Right atrium auricular region (tissue), 2 donors: ENCODE measurements at places on chromosomes 3 and 15. TPM values are rescaled to one million over a fixed set of nuclear protein-coding genes. Genes with fewer than 3 reads are reported as not detected.

Gene FANCD2OS
- total RNA-seq = not detected

Gene ACAA1
- total RNA-seq = 74.0 TPM

Gene ST8SIA2
- total RNA-seq = 0.37 TPM

Gene KIF15
- 0.63 TPM for total RNA-seq

Gene CIDEC
- 17.1 TPM for total RNA-seq

Gene ETFA
- total RNA-seq = 186 TPM

Gene POC1A
- total RNA-seq = 0.47 TPM

Gene OSBPL10
- total RNA-seq = 4.2 TPM

Gene IL17RE
- total RNA-seq = 0.89 TPM

Gene MCF2L2
- total RNA-seq = not detected

Gene ADGRG7
- not detected for total RNA-seq

DNA sequence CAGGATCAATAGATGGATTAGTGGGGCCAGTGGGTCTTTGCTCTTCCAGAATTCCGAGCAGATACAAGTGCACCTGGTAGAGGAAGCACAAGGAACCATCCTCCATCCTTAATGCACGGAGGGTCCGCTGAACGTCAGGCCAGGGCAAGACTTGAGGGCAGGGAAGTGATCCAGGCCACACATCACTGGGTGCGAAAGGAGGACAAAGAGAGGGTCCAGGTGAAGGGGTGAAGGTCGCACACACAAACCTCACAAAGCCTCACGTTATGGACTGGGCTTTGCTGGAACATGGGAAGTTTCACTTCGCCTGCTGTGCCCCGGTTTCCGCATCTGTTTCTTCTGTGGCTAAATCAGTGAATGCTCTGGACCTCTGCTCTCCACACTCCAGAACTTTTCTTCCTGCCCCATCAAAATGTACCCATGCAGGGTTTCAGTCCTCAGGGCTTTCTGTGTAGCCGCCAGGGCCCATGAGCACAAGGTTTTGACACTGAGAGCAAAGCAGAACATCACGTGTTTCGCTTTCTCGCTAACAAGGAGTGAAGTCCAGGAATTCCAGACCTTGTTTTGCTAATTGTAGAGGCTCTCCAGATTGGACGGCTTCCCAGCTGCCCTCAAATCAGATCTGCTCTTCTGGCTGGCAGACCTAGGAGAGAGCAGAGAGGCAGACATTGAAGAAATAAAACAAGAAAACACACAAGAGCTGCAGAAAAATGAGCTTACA is 56.3 kb downstream of the KLF15 start:
- DNase-seq = no peak

DNA sequence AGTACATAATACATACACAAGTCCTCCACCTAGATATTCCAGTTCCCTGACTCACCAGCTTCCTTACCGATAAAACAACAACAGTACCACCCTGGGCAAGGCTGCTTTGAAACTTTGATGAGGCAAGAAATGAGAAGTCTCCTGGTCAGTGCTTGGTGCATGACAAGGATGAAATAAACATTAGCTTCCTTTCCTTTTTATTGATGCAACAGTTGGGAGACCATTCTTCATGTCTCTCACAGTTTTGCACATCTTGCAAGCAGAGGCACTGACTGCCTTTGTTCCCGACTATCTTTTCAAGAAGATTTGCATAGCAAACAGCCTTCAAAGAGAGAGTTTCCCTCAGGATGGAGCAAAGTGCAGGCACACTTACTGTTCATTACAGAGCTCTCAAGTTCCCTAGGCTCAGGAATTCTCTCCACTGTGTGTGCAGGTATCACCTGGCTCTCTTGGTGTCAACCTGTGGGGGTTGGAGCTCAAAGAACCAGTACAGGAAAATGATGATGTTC is 65.2 kb downstream of the MYLK start:
- DNase-seq = no peak

DNA sequence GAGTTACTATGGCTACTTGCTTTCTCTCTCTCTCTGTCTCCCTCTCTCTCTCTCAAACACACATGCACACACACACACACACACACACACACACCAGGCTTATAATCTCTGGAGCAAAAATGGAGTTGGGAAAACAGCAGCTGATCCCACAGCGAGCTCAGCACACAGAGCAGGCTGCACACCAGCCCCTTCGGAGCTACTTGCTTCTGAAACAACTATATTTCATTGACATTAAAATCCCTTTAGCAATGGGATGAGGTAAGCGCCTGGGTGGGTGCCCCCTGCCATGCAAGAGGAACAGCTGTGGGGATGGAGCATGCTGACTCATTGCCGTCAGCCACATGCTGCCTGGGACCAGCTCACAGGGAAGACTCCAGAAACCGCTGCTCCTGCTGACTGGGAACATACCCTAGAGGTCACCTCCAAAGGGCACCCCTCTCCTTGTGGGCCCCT is 45.7 kb downstream of the B3GNT5 start:
- peak; percentile 83 for DNase-seq

- DNase-seq = no peak
Observed at GRCh38 chr15:65184305-65184867, 756 bp downstream of the CLPX start.

GRCh38 chr3:64343689-64344430 is 118.6 kb upstream of the PRICKLE2 start:
- no peak for DNase-seq

DNA sequence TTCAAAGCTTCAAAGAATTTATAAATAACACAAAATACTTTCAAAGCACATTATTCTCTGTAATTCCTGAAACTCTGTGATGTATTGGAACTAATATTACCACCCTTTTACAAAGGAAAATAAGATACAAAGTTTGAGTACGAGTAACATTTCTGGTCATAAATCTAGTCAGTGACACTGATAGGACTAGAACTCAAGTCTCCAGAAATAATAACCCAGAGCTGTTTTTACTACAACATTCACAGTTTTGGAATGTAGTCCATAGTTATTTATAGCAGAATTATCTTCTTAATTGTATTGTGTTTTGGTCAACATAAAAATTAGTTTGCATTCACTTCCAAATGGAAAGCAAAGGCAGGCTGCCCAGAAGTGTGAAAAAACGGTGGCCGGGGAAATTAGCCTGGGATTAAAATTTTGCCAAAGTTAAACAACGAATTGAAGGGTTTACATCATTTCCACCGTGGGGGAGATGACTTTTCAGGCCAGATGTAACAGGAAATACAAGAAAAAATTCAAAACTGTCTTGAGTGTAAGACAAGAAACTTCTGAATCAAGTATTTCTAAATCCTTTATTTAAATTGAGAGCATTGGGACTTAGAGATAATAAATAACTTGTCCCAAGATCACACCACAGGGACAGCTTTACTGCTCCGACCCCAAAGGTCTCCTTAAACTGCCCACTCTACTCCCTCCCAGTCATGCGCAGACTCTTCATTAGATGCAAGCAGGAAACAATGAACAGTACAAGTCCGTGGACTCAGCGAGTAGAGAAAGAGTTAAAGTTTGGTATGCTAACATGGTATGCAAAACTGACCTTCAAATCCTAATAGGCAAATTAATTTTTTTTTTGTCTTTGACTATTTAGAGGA is 74.3 kb upstream of the VGLL4 start:
- no peak for DNase-seq

- DNase-seq = no peak
Observed at GRCh38 chr15:52481915-52482314, 46.8 kb downstream of the MYO5A start.

GRCh38 chr3:11568503-11569155 is 75.1 kb downstream of the VGLL4 start:
- peak; percentile 90 for DNase-seq

DNA sequence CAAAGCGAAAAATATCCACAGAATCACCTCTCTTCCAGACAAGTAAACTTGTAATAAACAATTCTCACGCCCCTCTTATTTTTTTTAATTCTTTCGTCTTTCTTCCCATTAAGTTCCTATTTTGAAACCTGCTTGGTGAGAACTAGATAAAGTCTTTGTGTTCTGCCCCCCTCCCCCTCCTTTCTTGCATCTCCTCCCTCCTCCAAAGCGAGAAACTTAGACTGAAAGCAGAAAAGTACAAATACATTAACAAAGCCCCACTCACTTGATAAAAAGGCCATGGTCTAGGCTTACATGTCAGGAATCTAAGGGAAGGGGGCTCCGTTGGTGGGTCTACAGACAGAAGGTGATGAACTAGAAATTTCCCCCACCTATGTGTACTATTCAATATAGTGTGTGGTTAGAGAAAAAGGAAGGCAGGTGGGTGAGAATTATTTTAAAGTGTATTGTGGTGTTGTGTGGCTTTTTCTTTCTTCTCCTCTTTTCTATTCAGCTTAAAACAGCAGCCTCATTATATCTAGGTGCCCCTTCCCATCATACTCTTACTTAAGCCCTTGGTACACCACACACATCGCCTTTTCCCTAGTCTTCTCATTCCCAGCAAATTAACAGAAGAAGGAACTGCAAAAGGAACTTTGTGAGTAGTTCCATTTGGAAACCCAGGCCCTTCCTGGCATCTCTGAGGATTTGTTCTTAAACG is 215.3 kb downstream of the MEIS2 start:
- DNase-seq = no peak

DNA sequence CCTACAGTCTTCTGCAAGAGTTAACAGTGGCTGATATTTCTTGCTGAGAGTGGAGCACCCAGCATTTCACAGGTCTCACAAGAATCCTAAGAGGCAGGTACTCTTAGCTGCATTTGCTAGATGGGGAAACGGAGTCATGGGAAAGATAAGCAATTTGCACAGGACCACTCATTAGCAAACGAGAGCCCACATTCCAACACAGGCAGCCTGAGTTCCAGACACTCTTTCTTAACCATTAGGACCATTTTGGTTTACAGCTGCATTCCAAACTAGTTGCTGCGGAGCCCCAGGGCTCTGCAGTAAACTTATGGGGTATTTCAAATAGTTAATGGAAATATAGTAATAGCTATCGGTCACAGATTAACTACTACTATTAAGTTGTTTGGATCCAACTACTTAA is 42.5 kb downstream of the LYZL4 start:
- no peak for DNase-seq

- no peak for DNase-seq
Observed at GRCh38 chr15:27686369-27686768, 412.7 kb downstream of the OCA2 start.

- DNase-seq = no peak
Observed at GRCh38 chr3:106367496-106367895, 498.7 kb upstream of the CBLB start.

DNA sequence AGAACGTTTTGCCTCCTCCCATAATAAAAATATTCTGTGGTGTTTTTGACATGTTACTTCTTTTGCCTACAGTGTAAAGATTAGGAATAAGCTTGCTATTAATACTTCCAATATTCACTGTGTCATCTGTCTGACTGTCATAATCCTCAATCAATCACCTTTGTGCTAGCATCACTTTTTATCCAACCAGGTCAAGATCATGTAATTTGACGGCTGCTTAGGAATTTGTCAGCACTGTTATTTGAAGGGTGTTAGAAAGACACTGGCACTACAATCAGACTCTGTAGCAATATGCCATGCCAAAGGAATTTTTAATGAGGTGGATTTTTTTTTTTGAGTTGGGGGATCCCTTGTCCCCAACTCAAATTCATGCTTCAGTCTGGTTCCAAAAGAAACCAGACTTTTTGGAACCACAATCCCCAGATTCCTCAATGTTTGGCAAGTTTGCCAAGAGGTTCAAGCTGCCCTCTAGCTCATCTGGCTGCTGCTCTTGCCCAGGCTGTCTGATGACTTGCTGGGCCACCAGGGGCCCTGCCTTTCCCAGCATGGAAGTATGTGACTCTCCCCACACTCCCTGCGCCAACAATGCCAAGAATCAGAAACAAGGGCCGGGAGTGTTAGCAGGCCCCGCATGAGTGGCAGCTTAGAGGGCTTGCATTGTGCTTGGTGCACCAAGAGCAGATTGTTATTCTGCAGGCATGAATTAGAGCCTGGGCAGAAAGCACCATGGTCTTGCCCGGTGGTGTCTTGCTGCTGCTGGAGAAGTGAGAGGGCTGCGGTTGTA is 58.6 kb upstream of the TSC22D2 start:
- DNase-seq = no peak

DNA sequence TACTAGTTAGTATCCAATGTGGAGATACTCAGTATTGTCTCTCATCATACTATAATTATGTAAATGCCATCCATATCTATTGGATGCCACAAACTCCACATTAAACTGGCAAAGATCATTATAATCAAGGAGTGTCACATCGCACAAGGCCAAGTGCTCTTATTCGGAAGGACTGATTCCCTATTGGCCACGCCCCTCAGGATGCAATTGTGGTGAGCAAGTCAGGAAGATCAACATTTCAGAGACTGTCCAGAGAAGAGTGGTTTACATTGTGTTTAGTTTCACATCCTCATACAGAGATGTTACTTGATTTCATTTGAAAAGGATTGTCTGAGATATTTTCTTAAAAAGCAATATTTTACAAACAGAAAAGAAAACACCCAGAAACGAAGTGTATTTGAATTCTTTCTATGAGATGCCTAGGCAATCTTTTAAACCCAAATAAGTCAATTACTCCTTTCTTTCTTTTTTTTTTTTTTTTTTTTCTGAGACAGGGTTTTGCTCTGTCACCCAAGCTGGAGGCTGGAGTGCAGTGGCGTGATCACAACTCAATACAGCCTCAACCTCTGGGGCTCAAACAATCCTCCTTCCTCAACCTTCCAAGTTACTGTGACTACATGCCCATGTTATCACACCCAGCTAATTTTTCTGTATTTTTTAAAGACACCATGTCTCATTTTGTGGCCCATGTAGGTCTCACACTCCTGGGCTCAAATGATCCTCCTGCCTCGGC is 369.1 kb downstream of the RBMS3 start:
- DNase-seq = no peak

- DNase-seq = no peak
Observed at GRCh38 chr3:20186600-20187004, 596 bp upstream of the SGO1 start.

DNA sequence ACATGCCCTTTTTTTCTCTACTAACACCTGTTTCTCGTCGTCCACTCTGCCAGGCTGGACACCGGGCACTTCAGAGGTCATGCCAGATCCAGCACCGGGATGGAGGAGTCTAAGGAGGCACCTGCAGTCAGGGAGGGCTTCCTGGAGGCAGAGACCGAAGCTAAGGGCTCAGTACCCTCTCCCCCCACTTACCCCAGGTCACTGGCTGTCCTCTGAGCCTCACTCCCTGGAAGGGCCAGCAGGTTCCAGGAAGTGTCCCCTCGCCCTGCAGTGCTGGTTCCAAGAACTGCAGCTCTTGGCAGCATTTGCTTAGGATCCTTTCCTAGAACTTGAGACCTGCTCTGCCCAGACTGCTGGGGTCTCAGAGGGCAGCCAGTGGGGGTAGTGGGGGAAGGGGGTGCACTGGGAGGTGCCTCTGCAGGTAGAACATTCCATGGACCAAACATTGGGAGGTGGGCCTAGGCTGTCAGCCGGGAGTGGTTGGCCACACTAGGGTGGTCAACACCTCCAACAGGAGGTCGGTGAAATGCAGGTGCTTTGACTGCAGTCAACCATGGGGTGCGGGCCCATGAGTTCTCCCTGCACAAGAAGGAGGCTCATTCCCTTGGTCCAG is 11.3 kb downstream of the CISH start:
- no peak for DNase-seq

DNA sequence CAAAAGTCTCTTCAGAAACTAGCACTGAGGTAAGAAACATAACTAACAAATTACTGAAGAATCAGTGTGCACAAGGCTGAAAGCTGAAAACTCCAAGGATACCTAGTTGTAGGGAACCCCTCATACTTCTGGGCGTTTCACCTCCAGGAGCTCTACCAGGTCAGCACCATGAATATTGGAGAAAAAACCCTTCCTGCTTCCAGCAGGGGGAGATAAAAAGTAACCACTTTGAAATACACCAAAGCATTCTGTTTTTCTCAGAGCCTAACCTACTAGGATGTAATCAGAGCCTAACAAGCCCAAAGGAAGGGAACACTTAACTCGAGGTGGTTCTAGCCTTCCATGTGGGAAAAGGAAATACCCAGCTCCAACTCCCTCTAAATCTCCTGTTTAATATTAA is 175.8 kb upstream of the MME start:
- DNase-seq = no peak
